ENCODE measurements at places on chromosomes 7 and 10.

DNA sequence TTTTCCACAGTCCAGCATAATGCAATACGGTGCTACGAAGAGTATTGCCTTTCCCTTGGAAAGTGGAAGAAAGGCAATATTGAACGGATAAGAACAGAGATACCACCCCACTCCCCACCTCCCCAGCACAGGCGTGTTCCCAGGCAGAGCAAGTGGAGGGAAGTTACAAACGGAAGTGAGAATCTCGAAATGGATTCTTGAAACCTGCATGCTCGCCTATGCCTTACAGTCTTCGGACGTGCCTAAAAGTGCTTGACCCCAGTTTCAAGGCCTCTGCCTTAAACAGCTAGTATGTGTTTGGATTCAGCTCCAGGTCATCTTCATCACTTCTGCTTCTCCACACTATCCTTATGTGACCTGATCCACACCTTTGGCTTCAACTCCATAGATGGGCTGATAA is 35.0 kb upstream of the USP6NL start:
- DNase-seq: no peak

- DNase-seq: no peak
Measured at GRCh38 chr7:41900532-41900931, 197.6 kb upstream of the INHBA start.

DNA sequence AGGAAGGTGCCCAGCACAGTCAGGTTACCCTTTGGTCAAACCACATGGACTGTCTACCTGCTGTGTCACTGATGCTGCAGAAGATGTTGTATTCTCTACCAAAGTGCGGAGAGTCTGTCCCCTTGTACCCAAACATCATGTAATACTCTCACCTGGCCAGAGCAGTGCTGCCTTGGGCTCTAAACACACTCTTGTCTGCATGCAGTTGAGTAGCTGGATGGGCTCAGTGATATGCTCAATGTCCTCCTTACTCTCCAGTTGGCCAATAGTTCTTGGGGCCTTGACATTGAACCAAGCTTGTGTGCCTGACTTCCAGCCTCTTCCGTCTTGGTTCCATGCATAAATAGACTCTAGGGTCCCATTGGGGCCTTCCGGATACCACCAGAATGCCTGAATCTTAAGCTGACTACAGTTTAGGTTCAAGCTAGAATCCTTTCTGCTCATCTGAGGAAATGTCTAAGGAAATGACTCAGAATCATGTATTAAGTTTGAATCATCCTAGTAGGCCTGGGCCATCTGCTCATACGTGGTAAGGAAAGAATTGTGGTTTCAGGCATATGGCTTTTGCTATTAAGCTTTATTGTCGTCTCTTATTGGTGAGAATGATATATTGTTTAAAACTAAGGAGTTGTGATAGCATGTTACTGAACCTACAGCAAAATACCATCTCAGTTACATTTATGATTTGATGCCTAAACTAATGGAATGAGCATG is 118.0 kb downstream of the OTUD1 start:
- no peak for DNase-seq

- no peak for DNase-seq
Measured at GRCh38 chr10:83656924-83657323, 482.4 kb upstream of the GHITM start.

DNA sequence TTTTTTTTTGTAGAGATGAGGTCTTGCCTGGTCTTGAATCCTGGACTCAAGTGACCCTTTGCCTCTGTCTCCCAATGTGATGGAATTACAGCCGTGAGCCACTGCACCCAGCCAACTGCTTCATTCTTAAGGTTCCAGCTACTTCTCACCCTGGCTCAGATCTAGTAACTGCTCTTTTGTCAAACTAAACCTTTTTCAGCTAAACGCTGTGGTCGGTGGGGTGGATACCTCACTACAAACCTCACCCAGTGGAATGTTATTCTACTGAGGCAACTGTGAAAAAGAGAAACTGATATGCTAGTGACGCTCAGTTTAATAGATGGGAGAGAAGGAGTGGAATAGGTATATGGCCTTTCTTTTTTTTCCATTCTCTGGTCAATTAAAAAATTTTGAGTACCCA is 1.7 kb upstream of the MRLN start:
- DNase-seq: no peak

DNA sequence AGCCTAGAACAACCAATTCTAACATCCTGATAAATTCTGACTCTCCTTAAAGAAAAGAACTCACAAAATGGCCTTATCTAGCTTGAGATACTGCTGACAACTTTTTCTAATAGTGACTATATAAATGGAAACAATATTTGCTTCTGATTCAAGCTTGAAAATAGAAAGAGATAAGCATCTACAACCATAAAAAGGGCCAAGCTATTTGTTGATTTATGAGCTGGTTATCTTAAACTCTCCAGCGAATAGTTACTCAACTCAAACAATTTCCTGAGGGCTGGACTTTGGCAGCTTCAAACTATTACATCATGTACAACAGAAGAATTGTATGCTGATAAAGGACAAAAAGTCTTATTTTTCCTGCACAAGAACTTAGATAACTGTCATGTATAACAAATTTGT is 4.6 kb downstream of the USP54 start:
- DNase-seq: no peak

DNA sequence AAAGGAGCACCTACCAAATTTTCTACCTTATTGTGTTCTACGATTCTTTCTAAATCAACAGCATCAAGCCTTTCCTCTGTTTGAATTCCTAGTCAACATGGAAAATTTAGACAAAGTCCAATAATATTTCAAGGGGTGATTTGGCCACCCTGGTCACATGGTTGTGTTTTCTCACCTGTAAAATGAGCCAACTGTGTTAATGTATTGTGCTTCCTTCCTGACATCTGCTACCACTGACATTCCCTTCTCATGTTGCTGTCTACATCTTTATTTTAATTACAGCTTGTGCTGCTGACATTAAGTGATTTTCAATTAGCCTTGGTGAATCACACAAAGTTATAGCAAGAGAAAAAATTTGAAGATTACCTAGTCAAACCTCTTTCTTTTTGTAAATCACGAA is 83.0 kb upstream of the NPSR1 start:
- DNase-seq: no peak

- peak; percentile 17 for DNase-seq
Measured at GRCh38 chr10:70381471-70382421, 679 bp downstream of the LRRC20 start.

- DNase-seq: no peak
Measured at GRCh38 chr7:28102797-28103196, 77.8 kb downstream of the JAZF1 start.

- DNase-seq: no peak
Measured at GRCh38 chr7:4260867-4261600, 421.1 kb upstream of the FOXK1 start.

- DNase-seq: no peak
Measured at GRCh38 chr7:151556592-151556991, 36.9 kb upstream of the RHEB start.

DNA sequence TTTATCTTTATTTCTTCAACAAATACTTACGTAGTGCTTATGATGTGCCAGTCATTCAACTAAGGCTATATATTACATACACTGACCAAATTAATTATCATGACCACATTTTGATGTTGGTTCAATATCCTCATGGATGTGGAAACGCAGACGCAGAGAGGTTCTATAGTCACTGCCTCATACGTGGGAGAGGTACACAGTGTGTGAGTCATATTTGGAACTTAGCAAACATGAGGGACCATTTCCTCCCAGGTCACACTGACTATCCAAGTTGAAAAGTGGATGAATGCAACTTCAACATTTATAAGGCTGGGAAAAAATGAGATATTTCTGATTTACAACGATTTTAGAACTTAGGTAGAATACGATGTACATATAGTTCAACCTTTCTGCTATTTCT is 113.6 kb downstream of the PRLHR start:
- no peak for DNase-seq

DNA sequence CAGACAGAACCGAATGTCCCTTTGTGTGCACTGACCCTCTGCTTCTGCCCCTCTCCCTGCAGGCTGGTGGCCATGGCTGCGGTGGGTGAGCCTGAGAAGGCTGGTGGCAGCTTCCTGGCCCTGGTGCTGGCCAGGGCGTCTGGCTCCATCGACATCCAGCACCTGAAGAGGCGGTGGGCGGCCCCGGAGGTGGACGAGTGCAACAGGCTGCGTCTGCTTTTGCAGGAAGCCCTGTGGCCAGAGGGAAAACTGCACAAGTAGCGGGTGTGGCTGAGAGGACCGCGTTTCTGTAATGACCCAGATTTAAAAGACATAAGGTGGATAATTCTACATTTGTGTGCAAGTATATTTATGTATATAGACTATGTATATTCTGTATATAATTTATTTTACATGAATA is 89.2 kb downstream of the DYNC2I1 start:
- DNase-seq: no peak

- DNase-seq: no peak
Measured at GRCh38 chr10:92814790-92815189, 33.5 kb upstream of the EXOC6 start.

GRCh38 chr10:80454513-80455460 is 677 bp downstream of the TSPAN14 start:
- DNase-seq: no peak
